ENCODE measurements at places on chromosomes 6 and 20. TPM values are rescaled to one million over a fixed set of nuclear protein-coding genes. Genes with fewer than 3 reads are reported as not detected.

GRCh38 chr20:1364106-1364505, 28.7 kb downstream of the FKBP1A start:
- no peak for DNase-seq

GRCh38 chr20:8148501-8148900, 16.4 kb downstream of the PLCB1 start:
- no peak for DNase-seq

- no peak for DNase-seq
Measured at GRCh38 chr6:89763550-89763949, 56.0 kb downstream of the MDN1 start.

GRCh38 chr6:88958842-88959241, 4.6 kb downstream of the RNGTT start:
- DNase-seq, result no peak

DNA sequence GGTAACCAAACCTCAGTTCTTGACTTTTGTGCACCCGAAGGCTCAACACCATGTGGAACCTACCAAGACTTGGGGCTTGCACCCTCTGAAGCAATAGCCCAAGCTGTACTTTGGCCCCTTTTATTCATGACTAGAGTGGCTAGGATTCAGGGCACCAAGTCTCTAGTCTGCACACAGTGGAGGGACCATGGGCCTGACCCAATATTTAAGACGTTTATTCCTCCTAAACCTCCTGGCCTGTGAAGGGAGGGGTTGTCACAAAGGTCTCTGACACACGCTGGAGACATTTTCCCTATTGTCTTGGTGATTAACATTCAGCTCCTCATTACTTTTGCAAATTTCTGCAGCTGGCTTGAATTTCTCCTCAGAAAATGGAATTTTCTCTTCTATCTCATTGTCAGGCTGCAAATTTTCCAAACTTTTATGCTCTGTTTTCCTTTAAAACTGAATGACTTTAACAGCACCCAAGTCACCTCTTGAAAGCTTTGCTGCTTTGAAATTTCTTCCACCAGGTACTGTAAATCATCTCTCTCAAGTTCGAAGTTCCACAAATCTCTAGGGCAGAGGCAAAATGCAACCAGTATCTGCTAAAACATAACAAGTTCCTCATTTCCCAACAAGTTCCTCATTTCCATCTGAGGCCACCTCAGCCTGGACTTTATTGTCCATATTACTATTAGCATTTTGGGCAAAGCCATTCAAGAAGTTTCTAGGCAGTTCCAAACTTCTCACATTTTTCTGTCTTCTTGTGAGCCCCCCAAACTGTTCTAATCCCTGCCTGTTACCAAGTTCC, 481.4 kb upstream of the BTBD3 start:
- DNase-seq, result no peak

DNA sequence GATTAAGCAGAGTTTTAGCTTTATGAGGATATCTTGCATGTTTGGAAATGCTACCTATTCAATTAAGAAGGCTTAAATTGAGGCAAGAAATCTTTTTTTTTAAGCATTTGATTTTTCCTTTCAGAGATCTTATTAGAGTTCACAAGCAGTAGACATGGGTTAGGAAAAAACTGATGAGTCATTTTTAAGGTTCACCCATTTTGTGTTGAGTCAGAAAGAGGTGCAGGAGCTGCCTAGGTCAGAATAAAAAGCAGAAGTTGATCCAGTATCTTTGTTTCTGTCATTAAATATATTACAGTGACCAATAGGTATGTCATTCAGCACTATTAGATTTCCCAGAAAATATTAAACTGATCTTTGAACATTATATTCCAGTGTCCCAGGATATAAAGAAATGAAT, 306.8 kb downstream of the LMBRD1 start:
- no peak for DNase-seq

DNA sequence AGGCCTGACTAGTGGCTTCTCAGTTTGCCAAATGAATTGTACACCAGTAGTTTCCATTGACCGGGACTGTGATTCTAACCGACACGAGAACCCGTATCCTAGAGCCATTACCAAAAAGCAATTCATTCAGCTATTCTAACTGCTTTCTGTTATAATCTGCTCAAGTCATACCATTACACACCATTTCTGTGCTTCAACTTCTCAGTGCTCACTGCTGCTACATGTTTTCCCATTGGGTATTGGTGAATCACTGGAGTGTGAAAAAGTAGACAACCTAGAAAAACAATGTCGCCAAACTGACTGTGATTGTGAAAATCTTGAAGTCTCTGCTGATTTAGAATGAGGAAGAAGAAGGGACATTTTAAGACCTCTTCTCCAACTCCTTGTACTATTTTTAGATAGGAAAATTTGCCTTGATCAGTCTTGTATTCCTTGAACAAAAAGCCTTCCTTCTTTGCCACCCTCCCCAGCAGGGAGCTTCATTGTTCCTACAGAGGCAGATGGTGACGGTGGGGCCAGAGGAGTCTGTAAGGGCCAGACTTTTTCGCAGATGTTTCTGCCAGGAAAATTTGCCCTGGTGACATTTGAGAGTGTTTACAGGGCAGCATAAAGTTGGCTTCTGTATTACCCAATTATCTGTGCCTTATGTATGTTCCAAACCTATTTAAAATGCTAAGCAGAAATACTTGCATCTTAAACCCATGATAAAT, 31.7 kb upstream of the MAP3K4 start:
- no peak for DNase-seq

GRCh38 chr6:44542401-44543116, 155.1 kb downstream of the CDC5L start:
- DNase-seq, result no peak

GRCh38 chr20:43787937-43788336, 61.1 kb upstream of the GTSF1L start:
- DNase-seq, result no peak

DNA sequence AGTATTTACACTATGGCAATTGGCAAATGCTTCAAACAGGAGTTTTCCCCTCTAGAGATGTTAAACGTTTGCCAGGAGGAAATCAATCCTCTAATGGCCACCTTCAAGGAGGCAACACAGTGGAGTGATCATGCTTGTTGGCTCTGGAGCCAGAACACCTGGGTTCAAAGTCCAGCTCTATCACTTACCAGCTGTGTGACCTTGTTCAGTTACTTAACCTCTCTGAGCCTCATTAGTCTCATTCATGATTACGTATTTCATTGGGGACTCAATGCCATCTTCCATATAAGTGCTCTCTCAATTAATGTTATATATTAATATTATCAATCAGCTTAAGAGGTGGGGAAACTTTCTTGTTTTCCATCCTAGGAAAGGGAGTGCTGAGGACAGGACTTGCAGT, 26.1 kb downstream of the SLC52A3 start:
- DNase-seq, result no peak

- DNase-seq, result no peak
Measured at GRCh38 chr20:32647606-32648005, 26.1 kb downstream of the C20orf203 start.

- DNase-seq, result no peak
Measured at GRCh38 chr6:89204096-89204495, 13.1 kb downstream of the GABRR1 start.

DNA sequence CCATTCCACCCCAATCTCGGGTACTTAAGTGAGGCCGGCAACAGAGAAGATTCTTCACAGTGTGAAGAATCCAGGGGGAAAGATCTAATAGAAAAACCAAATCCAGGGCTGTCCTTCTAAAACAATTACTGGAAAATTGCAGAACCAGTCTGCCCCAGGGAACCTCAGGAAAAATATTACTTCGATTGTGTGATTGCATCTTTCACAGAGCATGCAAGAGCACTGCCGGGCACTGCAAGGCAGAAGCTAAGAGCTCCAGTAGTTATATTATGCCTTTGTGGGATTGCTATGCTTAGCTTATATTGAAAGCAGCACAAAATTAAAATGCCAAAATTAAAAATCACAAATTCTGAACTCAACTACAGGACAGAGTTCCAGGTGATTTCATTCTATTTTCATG, 175.9 kb downstream of the HACE1 start:
- no peak for DNase-seq

GRCh38 chr6:42762426-42762859, 16.5 kb upstream of the TBCC start:
- no peak for DNase-seq

GRCh38 chr6:42689371-42689770, 33.0 kb downstream of the PRPH2 start:
- no peak for DNase-seq

DNA sequence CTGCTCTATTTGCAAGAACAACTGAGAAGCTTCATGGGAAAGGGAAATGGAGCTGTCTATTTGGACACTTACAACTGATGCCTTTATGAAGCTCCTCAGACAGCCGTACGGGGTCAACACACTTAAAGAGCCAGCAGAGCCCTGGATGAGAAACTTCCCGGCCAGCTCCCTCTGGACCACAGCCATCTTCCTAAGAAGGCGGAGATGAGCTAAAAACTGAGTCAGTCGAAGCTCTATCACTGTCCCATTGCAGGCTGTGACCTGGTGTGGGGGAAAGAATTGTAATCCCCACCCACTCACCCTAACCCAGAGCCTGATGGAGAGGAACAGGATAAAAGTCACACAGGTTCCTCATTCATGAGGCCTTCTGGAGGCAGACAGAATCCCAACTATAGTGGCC, 360.4 kb upstream of the JARID2 start:
- no peak for DNase-seq

DNA sequence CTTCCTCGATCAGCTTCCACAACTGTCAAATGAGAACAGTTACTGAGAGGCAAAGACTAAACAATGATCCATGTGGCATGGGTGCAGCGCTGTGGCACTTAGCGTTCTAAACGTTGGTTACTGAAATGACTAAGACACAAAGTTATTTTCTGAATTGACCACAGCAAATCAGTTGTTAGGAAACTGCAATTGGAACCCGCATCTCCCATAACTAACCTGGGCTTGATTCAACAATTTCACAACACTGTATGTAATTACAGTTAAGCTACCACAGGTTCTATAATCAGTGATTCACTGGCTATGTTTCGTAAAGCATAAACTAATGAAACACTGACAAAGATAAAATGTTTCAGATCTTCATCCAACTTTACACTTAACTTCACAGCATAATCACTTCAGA, 12.5 kb downstream of the WDR27 start:
- DNase-seq, result no peak

DNA sequence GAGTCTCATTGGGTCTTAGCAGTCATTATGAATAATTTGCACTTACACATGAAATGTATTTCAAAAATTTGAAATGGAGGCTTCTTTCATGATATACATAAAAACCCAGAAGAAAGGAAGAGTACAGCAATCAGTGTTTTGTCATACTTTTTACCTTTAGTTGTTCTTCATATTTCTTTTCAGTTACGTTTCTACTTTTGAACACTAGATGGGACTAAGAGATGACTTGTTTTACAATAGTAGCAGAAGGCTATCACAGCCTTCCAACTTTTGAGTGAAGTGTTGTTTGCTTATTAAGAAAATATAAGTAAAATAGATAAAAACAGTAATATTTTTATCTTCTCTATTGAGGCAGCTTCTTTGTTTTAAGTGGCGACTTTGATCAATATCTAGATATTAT, 58.1 kb downstream of the L3MBTL3 start:
- no peak for DNase-seq

DNA sequence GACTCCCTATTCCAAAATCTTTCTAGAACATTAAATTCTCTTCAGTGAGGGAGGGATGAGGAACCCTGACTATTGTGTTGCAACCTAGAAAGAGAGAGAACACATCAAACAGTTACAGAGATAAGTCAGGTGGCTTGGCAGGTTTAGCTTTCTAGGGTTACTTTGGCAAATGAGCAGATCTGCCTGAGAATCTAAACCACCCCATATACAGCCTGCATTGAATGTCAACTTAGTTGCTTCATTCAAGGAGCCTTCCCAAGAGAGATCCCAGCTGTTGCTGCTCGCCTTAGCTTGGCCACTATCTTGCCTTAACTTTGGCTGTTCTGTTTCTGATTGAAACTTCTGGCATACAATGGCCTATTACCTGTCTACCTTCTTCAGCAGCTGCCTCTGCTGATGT, 74.7 kb upstream of the TCF21 start:
- no peak for DNase-seq

- DNase-seq, result no peak
Measured at GRCh38 chr20:60693496-60694133, 558.4 kb upstream of the CDH4 start.

DNA sequence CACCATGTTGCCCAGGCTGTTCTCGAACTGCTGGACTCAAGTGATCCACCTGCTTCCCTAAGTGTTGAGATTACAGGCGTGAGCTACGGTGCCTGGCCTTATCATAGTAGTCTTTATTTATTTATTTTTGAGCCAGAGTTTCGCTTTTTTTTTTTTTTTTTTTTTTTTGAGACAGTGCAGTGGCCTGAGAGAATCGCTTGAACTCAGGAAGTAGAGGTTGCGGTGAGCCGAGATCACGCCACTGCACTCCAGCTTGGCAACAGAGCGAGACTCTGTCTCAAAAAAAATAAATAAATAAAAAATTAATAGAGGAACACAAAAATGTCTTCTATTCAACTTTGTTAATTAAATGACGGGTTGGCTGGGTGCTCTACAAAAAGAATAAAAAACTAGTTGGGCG, 12.9 kb downstream of the MAPRE1 start:
- DNase-seq, result no peak

DNA sequence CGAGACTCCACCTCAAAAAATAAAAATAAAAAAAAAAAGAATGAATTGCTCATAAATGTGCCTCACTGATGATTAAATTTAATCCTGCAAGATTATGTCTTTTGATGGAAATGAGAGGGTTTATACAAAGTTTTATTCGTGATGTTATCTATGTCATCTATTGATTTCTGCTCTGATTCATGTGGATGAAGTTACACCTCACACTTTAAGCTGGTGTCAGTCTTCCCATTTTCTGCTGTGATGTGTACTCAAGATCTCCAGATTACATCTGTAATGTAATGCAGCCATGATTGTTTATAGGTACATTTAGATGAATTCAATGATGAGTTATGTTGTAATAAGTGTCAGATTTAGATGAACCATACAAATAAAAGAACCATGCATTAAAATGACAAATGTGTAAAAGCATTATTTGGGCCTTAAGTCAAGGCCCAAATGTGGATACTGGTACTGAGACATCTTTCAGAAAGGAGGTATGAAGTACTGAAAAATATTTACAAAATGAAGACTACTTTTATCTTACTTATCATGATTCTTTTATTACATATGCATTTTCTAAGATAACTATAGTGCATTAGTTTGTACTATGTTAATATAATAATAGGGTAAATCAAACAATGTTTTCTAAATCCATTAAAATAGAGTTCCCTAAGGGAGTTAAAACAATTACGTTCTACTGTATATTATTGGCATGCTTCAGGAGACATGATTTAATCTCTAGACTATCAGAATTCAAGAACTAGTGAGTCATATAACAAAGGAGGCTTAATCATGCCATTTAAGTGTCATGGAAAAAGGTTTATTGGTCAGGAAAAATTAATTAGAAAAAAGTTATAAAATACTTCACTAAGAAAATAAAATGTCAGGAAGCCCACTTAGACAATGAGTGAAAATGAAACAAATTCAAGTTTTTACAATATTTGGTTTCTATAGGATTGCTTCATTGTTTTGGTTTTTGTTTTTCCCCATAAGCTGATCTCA, 34.5 kb downstream of the HCRTR2 start:
- no peak for DNase-seq

The BACH2 gene
- total RNA-seq, result 2.6 TPM

The CALHM6 gene
- total RNA-seq, result 4.8 TPM

The GPR6 gene
- not detected for total RNA-seq
